ENCODE measurements at places on chromosomes 5 and 9.

- no peak for DNase-seq
These were observed 542.1 kb upstream of the ARRDC3 start for GRCh38 chr5:91925249-91925648.

GRCh38 chr5:176621661-176622079 lies 8.7 kb downstream of the SNCB start:
- DNase-seq: no peak

DNA sequence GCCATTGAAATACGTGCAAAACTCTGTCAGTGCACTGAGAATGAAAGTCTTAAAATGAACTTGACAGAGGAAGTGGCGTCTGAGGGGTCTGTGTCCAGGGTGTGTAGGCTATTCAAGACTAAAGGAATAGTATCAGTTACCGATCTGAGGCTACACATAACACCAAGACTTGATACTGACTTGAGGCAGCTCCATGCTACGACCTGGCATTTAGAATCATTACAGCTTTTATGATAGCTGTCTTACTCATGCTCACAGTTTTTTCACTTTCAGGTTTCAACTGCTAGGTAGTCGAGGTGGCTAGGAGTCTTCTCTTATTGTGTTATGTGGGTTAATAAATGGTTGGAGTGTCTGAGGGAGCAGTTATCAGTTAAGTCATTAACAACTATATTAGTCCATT lies 92.8 kb upstream of the SLCO6A1 start:
- no peak for DNase-seq

DNA sequence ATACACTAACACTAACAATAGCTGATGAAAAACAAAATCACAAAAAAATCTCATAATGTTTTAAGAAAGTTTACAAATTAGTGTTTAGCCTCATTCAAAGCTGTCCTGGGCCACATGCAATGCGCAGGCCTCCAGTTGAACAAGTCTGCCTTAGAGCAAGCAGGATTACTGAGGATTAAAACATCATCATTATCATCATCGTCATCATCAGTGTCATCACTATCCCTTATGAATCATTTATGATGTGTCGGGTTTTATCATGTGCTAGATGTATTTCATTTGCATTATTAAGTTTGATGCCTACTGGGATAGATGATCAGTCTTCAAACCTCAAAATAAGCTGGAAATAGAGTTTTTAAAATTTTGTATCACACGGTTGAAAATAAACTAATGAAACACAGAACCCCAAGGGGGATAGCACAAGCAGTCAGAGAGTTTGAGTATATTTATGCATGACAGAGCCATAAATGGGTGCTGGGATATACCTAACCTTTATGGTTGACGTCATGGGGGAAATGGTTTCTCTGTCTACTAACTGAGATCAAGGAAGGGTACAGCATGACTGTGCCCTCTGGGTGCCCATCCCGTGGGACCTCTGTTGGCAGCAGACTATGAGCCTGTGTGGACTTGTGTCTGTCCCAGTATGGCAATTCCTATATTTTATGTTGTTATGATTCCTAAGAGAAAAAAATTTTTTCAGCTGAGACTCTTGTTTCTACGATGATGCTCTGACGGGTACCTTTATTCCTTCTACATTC lies 150.3 kb upstream of the ADRA1B start:
- DNase-seq: no peak

- DNase-seq: no peak
These were observed 502.4 kb downstream of the CDH10 start for GRCh38 chr5:24142341-24142740.

GRCh38 chr5:99054972-99055371 lies 126.2 kb upstream of the CHD1 start:
- no peak for DNase-seq

DNA sequence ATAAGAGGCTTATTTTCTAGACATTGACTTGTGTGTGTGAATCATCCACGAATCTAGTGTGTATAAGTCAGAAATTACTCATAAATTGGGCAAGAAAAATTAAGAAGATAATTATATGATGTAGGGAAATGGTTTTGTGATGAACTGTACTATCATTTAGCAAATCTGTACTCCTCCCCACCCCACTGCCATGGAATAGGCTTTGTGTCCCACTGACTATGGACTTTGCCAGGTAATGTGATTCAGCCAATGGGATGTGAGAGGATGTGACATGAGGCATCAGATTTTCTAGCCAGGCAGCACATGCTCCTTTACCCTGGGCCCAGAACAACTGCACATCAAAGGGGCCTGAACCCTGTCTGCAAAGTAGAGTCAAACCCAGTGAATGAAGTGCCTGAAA lies 406.6 kb downstream of the CTNND2 start:
- DNase-seq: no peak

DNA sequence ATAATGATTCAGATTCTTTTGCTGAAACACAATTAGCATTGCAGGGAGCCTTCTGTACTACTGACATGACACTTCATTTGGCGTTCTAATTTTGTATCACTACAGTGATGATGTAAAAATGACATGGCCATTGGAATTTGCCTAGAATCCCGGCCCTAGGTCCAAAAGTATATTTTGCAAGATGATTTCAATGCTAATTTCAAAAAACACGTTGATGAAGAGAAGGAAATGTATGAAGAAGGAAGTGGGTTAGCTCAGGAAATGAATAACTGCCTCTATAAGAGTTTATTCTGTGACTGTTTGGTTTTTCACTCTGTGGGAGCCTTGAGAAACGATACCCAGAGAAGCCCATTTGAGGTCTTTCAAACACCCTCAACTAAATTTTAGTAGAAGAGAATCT lies 59.3 kb downstream of the OSTF1 start:
- no peak for DNase-seq

DNA sequence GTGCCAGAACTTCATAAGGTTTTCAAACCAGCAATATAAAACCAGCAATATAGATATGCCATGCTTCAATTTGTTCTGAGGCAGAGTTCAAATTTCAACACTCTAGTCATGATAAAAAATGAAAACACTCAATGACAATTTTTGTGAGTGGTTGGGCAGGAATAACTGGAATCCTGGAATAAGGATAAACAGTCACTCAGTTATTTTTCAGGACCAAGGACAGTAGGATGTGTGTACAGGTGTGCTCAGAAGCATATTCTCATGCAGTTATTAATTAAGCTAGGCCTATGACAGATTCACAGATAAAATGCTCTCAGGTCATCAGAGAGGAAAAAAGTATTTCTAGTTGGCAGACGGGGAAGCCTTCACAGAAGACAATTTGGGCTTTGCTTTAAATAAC lies 117.3 kb upstream of the PPP2R2B start:
- DNase-seq: no peak

- DNase-seq: no peak
These were observed 51.5 kb upstream of the NKD2 start for GRCh38 chr5:956941-957747.

GRCh38 chr5:149936700-149937091 lies 7.9 kb downstream of the PDE6A start:
- DNase-seq: no peak

- DNase-seq: no peak
These were observed 129.4 kb downstream of the C9orf152 start for GRCh38 chr9:110078604-110079003.

DNA sequence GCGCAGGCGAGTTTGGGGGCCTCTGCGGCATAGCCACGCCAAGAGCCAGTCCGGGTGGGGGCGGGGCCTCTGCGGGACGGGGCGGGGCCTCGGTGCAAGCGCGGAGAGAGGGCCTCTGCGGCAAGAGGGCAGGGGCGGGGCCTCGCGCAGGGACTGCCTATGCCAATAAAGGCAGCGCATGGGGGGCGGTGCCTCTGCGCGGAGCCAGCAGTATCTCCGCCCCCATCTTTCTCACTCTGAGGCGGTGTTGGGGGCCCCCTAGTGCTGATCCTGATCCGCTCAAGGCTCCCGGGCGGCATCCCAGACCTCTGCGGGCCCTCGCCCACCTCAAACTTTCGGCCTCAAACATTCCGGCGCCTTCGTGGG lies 9.2 kb upstream of the GPRIN1 start:
- peak; percentile 75 for DNase-seq

- DNase-seq: no peak
These were observed 3.6 kb upstream of the ARAP3 start for GRCh38 chr5:141685591-141685990.

DNA sequence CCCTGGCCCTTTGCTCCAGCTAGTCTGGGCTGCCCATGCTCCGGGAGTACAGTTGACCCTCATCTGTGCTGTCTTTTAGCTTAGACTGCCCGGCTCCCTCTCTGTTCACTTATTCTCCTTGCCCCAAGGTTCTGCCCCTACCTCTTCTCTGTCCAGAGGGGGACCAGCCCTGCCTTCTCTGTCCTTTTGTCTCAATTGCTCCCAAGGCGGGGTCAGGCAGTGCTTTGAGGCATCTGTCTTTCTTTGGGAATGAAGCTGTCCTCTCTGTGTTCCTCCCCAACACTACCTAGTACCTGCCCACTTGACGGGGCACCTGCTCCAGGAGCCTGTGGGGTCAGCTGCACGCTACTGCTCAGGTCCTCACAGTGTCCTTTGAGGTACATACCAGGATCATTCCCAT lies 59.3 kb downstream of the PSD2 start:
- no peak for DNase-seq

GRCh38 chr5:109563739-109564138 lies 126.0 kb upstream of the MAN2A1 start:
- no peak for DNase-seq

DNA sequence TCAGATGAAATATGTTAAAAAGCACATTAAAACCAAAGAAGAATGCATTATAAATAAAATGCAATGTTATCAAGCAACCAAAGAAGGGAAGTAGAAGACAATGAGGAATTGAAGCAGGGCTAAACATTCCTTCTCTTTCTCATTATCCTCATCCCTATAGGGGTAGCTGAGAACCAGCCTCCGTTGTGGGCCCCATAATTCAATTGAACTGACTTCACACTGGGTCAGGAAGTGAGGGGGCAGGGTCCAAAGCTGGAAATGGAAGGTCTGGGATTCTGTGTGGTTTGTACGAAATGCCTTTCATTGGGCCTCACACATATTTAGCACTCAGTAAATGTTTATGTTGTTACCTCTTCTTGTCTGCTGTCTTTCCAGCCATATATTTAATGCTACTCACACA lies 220.4 kb upstream of the CD180 start:
- no peak for DNase-seq

DNA sequence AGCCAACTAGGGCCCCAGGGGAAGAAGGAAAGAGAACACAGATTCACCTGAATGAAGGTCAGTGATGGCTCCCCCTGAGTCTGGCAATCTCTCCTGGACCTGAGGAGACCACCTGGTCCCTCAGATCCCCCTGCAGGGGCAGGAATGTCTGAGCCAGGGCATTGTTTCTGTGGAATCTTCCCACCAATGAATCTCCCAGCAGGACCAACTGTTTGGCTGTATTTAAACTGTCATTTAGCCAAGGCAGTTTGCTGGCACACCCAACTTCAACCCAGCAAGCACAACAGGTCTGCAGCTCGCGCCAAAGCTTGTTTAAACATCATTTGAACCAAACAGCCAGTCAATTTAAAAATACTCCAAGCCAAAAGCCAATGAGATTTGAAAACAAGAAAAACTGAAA lies 92.6 kb downstream of the SH3TC2 start:
- no peak for DNase-seq

DNA sequence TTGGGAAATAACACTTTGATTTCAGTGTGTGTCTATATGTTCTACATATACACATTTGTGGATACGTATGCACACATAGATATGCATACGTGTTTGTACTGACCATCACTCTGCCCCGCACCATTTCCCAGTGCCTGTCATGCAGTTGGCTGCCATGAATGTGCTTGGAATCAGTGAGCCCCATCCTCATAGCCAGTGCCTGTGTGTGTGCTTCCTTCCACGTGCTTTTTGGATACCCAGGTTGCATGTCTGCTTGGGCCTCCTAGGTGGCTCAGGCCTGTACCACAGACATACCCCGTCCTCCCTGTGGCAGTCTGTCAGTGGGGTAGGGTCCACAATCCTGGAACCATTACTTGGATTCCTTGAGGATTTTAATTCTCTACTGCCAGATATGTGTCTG lies 243.6 kb downstream of the FANCC start:
- no peak for DNase-seq

DNA sequence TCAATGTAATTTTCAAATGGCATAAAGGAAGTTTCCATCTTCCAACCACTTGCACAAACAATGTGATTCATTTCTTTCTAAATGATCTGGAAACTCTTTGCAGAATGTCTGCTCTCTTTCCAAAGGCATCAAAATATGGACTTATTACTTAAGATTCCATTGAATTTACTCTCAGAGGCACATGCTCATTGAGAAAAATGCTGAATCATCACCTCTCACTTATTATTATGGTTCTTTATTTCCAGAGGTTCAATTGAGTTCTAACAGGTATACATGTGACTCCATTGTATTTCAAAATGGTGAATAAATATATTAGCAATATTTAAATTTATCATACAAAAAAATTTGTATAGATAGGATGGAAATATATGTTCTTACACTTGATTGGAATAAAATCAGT lies 1140.6 kb downstream of the EFNA5 start:
- DNase-seq: no peak

- DNase-seq: no peak
These were observed 9.8 kb downstream of the EGFL7 start for GRCh38 chr9:136672431-136673087.

- DNase-seq: no peak
These were observed 677 bp upstream of the TXNDC15 start for GRCh38 chr5:134873494-134873893.

DNA sequence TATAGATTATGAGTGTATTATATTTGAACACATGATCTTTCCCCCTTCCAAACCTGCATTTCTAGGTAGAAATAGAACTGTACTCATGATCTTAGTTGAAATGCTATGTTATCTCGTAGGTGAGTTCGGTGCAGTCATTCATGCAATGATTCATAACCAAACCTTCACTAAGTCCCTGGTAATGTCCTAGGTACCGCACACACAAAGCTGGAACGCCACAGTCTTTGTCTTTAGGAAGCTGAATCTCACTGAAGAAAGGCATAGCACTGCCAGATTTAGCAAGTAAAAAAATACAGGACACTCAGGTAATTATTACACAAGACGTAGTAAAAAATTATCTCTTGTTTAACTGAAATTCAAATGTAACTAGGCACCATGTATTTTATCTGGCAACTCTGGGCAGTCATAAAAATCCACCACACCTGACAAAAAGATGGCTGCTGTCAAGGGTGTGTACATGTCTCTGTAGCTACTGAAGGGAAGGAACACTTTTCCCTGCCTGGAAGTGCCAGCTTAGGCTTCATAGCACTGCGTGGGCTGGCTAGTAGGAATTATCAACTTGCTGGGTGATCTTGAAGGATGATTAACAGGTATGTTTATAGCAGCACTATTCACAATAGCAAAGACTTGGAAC lies 28.0 kb upstream of the TXN start:
- no peak for DNase-seq

- DNase-seq: no peak
These were observed 1.4 kb upstream of the CERCAM start for GRCh38 chr9:128419061-128419925.

DNA sequence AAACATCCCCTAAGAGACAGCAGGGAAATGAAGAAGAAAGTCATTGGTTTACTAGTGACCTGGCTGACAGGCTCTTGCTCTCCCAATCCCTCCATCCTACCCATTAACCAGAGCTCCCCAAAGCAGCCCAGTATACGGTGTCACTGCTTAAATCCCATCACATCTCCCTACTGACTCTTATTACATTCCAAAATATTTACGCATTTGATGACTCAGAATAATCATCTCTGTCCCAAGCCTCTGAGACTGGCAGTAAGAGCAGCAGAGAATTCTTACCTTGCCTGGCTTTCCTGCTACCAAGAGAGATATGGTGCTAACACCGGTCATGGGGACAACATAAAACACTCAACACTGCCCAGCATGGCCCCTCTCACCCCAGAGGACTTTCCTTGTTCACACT lies 20.2 kb upstream of the WHRN start:
- DNase-seq: no peak

Measured in stimulated activated CD4-positive, alpha-beta T cell treated with anti-CD3 and anti-CD28 coated beads, Interleukin-4, amount 100 ng/mL, for 4 hours (primary cell).